ENCODE measurements at places on chromosomes 16 and 17. TPM values are rescaled to one million over a fixed set of nuclear protein-coding genes. Genes with fewer than 3 reads are reported as not detected.
A peak's percentile ranks its signal among the peaks of the same experiment; 100 is the strongest.

The KCNG4 gene
- total RNA-seq: not detected

The TP53TG3 gene
- 1.2 TPM for total RNA-seq

The TBC1D3K gene
- total RNA-seq: 1.5 TPM

The ENPP7 gene
- total RNA-seq: not detected

The ITGAD gene
- not detected for total RNA-seq

DNA sequence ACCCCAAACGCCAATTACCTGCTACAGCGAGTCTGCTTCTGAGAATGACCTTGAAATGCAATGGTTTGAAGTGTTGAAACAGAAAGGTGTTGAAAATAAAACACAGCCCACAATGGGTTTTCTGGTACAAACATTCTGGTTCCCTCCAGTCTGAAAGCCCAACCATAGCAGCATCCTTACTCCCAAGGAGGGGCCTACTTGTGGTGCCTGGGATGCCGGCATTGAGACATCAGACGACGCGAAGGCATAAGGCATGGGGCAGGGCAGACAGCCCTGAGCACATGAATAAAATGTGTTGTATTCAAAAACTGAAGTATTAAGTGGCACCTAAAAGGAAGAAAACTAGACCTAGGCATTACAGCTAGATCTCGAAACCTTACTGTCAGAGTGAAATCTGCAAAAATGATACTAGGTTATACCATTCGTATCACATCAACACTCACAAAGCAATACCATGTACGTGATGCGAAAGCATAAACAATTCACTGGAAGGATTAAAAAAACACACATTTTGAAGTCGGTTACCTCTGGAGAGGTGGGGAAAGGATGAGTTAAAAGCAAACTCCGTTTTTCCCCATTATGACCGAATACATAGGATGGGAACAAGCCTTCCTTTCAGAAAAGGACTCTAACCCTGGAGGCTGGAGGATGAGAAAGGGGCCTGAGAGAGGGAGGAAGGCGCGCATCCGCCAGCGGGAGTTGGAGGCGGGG, 702 bp downstream of the NUDT21 start:
- DNase-seq: no peak

DNA sequence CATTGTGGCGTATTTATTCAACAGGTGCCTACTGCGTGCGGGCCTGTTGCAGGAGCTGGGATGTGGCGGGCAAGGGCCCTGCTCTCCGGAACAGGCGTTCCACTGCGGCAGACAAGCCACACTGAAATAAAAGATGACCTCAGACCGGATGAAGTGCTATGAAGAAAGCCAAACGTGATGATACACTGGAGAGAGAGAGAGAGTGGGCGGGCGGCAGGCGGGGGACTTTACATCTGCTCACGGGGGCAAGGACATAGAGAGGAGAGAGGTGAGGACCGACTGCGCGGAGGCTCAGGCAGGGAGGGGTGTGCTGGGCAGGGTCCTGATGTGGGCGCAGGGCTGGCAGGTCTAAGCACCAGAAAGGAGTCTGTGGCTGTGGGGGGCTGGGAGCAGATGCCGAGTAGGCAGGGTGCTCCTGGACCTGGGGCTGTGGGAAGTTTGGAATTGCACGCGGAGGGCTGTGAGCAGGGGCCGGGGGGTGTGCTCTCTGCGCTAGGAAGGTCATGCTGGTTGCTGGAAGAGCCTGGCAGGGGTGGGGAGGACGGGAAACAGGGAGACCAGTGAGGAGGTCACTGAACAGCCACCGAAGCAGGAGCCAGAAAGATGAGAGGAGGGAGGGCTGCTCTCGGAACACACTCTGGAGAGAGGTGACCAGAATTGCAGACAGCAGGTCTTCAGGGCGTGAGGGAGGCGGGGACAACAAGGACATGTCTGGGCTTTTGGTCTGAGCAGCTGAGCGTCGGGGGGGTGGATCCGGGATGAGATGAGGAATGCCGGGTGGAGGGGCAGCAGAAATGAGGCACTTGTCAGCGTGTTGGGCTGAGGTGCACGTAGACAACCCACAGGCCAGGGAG, 9.9 kb downstream of the MXRA7 start:
- DNase-seq: no peak

GRCh38 chr17:10046786-10047785, 142.0 kb upstream of the RCVRN start:
- no peak for DNase-seq

DNA sequence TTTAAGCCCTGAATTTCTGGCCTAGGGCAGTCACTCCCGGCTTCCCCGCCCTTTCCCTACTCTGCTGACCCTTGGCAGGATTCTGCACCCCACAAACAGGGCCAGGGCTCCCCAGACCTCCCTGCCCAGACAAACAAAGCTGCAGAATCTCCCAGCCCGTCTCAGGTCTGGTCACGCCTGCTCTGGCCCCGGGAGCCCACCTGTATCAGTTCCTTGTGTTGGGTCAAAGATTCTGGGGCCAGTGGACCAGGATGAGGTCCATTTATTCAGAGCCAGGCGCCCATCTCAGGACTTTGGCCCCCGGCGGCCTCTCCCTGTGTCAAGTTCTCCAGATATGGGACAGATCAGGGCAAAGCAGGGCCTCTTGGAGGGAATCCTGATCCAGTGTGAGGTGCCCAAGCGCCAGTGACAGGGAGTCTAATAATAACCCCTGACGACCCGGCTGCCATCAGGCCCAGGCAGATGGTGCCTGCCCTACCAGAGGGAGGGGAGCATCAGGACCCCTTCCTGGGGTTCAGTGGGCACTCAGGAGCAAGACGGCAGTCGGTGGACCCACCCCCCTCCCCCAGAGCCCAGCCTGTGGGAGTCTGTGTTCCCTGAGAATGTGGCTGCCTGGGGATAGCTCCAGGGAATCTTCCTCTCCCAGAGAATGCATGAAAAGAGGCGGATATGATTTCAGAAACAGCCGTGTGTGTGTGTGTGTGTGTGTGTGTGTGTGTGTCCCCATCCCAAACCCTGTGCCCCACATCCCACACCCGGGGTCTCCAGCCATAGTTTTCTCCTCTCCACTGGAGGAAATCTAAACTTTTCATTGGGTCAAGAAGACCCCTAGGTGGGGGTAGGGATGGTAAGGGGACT, 1.3 kb downstream of the TTYH2 start:
- no peak for DNase-seq

- DNase-seq: no peak
Measured at GRCh38 chr16:5001571-5001970, 32.2 kb downstream of the NAGPA start.

DNA sequence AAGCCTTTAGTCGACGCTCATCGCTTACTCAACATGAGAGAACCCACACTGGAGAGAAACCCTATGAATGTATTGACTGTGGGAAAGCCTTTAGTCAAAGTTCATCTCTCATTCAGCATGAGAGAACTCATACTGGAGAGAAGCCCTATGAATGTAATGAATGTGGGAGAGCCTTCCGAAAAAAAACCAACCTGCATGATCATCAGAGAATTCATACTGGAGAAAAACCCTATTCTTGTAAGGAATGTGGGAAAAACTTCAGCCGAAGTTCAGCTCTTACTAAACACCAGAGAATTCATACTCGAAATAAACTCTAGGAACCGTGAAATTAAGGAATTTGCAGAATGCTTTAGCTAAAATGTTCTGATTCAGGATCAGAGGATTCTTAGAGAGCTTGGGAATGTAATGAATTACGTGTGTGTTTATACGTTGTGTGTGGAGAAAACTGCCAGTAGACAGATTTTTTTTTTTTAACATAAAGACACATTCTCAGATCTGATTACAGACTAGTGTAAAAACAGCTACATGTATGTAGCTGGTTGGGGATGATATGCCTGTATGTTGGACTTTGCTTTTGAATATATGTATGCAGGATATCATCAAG, 25.4 kb downstream of the ZFP90 start:
- DNase-seq: no peak

GRCh38 chr17:33138627-33139026, 147.0 kb downstream of the SPACA3 start:
- DNase-seq: no peak

GRCh38 chr17:40705584-40705983, 2.0 kb upstream of the KRT24 start:
- no peak for DNase-seq

- DNase-seq: no peak
Measured at GRCh38 chr17:49920030-49920769, 48.8 kb upstream of the DLX4 start.

DNA sequence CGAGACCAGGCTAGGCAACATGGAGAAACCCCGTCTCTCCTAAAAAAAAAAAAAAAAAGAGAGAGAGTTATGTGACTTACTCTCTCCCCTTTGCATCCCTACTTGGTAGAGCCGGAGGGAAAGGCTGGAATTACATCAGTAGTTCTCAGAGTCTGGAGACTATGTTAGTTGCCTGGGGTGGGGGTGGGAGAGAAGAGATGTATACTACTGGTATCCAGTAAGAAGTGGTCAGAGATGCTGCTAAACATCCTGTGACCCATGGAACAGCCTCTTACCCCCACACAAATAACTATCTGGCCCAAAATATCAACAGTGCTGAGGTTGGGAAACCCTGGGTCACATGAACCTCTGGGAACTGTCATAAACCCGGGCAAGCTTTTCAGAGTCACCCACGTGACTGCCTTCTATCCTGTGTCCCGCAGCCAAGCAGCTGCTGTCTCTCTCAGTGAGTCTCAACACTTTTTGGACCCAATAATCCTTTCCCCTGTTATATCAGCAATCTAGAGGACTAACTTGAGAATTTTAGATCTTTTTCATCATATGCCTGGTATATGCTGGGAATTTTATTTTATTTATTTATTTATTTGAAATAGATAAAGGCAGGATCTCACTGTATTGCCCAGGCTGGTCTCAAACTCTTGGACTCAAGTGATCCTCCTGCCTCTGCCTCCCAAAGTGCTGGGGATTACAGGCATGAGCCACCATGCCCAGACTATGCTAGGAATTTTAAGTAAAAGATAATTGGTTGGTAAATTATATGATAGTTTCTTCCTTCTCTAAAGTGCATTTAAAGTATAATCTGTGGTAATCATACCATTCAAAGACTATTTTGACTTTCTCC, 8.7 kb downstream of the EIF1 start:
- no peak for DNase-seq

DNA sequence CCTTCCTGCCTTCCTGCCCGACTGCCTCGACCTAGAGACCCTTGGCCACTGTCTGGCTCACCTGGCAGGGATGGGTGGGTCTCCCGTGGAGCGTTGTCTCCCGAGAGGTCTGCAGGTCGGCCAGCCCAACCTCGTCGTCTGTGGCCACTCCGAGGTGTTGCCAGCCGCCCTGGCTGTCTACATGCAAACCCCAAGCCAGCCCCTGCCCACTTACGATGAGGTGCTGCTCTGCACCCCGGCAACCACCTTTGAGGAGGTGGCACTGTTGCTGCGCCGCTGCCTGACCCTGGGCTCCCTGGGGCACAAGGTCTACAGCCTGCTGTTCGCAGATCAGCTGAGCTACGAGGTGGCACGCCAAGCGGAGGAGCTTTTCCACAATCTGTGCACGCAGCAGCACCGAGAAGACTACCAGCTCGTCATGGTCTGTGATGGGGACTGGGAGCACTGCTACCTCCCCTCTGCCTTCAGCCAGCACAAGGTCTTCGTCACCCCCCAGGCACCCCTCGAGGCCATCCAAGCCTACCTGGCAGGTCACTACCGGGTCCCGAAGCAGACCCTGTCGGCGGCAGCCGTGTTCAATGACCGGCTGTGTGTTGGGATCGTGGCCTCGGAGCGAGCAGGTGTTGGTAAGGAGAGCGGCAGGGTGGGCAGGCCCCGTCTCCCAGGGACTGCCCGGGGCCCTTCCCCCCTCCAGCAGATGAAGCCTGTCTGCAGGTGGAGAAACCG, 75.1 kb upstream of the ENDOV start:
- no peak for DNase-seq

DNA sequence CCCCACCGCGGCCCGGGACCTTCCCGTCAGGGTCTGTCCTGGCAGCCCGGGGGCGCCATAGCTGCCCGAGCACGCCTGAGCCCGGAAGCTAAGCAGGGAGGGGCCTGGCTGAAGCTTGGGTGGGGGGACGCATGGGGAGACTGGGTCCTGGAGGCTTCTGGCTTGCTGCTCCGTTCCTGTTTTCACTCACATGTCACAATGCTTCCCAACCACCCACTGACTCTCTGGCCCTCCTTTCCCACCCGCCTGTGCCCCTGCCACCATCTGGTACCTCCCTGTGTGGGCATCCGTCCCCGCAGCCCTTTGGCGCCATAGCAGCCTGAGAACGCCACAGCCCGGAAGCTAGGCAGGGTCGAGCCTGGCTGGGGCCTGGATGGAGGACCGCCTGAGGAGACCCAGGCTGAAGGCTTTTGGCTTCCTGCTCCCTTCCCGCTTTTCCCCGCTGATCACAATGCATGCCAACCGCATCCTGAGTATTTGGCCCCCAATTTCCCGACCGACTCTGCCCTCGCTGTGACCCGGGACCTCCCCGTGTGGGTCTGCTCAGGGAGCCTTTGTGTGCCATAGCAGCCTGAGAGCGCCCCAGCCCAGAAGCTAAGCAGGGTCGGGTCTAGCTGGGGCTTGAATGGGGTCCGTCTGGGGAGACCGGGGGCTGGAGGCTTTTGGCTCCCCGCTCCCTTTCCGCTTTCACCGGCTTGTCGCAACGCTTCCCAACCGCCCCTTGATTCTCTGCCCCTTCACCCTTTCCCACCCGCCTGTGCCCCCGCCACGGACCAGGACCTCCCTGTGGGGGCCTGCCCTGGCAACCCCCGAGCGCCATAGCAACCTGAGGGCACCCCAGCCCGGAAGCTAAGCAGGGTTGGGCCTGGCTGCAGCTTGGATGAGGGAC, 2290.1 kb downstream of the TP53TG3F start:
- DNase-seq: no peak

- DNase-seq: peak; percentile 24
Measured at GRCh38 chr16:12455287-12455798, 348.3 kb downstream of the CPPED1 start.

GRCh38 chr16:71894229-71894920, 956 bp upstream of the IST1 start:
- no peak for DNase-seq

DNA sequence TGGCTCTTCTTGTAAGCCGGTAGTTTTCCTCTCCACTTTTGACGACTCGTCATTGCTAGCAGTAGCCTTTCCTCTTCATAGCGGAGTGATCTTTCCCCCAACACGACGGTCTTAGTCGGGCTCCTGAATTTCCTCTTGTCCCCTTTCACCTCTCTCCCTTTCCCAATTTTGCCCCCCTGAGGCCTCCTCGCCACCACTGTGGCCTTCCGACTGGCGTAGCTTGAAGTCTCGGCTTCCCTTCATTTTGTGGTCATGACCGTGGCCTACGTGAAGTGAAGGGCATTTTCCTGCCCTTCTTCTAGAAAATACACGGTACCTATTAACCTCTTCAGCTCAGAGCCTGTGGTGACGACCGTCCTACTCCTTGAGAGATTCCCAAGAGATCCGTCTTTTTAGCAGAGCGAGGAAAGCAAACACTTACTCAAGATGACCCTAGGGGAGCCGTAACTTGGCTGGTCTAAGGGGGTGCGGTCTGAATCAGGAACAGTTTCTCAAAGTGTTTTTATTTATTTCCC, 787 bp downstream of the PRKAR1A start:
- DNase-seq: no peak

DNA sequence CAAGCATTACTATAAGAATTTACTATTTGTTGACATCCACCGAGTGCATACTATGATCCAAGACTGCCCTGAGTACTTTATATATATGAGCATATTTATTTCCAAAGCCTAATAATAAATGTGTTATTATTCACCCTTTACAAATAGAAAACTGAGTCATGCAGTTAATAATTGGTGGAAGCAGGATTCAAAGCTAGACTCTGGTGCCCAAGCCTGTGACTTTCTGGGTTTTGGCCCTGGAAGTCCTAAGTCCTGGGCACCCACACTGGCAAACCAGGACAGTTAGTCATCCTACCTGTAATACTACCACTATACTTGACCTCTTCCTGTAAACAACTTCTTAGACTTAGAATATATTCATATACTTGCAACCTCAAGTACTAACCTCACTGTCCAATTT, 257.4 kb upstream of the IRX5 start:
- no peak for DNase-seq
